ENCODE measurements at places on chromosomes 13 and 19. TPM values are rescaled to one million over a fixed set of nuclear protein-coding genes. Genes with fewer than 3 reads are reported as not detected.

The DMPK gene
- polyA plus RNA-seq: 60.7 TPM

The RGS9BP gene
- polyA plus RNA-seq: 3.0 TPM

The ZNF136 gene
- polyA plus RNA-seq: 5.3 TPM

The CGB1 gene
- 0.52 TPM for polyA plus RNA-seq

The NDUFB7 gene
- polyA plus RNA-seq: 354 TPM

DNA sequence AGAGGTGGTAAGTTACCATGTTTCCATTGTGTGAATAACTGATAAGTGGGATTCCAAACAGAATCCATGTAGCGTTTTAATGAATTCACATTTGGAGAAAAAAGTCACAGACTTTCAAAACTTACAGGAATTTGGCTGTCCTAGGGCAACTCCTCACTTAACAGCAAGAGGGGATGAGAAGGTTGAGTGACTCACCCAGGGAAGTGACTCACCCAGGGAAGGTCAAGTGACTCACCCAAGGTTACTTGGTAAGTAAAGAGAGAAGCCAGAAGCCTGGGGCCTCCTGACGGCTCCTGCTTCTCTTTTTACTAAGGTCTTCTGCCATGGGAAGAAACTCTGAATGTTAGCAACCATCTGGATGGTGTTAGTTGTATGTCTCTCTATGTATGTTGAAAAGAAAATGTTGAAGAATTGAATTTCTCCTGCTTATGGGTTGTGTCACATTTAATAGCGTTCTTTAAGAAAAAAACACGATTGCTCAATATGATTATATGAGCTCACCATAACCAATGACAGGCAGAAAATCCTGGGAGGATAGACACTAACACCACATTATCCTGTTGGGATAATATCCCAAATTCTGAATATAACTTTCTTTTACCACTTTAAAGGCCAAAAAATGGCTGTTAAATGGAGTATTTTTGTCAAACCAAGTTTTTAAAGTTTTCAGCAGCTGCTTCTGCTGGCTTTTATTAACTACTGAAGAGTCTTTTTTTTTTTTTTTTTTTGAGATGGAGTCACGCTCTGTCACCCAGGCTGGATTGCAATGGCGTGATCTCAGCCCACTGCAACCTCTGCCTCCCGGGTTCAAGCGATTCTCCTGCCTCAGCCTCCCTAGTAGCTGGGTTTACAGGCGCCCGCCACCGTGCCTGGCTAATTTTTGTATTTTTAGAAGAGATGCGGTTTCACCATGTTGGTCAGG lies 195.6 kb downstream of the GGACT start:
- H3K4me3 ChIP-seq: no peak overlapping the region
- peak overlapping the region; percentile 79 for H3K27ac ChIP-seq
- peak; percentile 89 for DNase-seq
- no peaks in the 10 kb centered on the region for H3K27me3 ChIP-seq
- H3K36me3 ChIP-seq: no peaks in the 10 kb centered on the region

GRCh38 chr13:102707467-102707866 lies 12.6 kb upstream of the METTL21C start:
- H3K27me3 ChIP-seq: no peaks in the 10 kb centered on the region
- H3K27ac ChIP-seq: no peak overlapping the region
- no peak for DNase-seq
- no peak overlapping the region for H3K4me3 ChIP-seq
- H3K36me3 ChIP-seq: no peaks in the 10 kb centered on the region

DNA sequence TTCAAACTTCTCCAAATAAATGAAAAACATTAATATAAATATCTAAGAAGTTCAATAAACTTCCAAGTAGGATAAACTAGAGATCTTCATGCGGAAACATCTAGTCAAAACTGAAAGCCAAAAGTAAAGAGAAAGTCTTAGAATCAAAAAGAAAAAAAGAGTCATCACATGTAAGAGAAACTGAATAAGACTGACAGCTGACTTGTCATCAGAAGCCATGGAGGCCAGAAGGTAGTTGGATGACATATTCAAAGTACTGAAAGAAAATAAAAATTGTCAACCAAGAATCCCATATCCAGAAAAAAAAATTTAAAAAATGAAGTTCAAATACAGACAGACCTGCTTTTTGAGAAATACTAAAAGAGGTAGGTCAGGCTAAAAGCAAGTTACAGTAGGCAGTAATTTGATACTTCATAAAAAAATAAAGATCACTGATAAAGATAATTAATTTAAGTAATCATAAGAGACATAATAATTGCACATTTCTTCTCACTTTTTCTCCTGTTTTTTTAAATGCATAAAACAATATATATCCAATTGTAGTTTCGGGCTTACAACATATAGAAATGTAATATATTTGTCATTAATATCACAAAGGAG lies 327.6 kb upstream of the PCDH9 start:
- no peak overlapping the region for H3K4me3 ChIP-seq
- no peaks in the 10 kb centered on the region for H3K27me3 ChIP-seq
- no peaks in the 10 kb centered on the region for H3K36me3 ChIP-seq
- no peak overlapping the region for H3K27ac ChIP-seq

DNA sequence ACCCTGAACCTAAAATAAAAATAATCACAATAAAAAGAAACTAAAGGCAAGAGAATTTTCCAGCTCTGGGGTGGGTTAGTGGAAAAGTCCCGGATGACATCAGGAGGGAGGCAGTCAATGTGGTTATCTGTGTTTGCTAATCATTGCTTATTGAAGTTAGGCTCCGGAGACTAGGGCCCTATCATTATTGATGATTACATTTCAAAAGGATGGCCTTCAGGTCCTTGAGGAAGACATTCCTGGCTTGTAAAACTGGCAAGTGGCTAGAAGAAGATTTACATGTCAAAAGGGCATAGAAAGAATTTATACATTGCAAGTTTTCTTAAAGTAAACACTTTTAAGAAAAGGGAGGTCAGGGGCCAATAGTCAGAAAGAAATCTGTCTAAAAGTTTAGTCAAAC lies 123.4 kb downstream of the POSTN start:
- H3K27me3 ChIP-seq: no peaks in the 10 kb centered on the region
- H3K36me3 ChIP-seq: no peaks in the 10 kb centered on the region
- no peaks in the 10 kb centered on the region for H3K4me1 ChIP-seq
- H3K4me3 ChIP-seq: no peak overlapping the region

GRCh38 chr19:27745978-27746542 lies 1466.9 kb downstream of the UQCRFS1 start:
- no peak for DNase-seq
- H3K4me3 ChIP-seq: no peak overlapping the region
- H3K27me3 ChIP-seq: no peaks in the 10 kb centered on the region
- no peaks in the 10 kb centered on the region for H3K36me3 ChIP-seq
- no peak overlapping the region for H3K27ac ChIP-seq
- H3K4me1 ChIP-seq: no peaks in the 10 kb centered on the region

DNA sequence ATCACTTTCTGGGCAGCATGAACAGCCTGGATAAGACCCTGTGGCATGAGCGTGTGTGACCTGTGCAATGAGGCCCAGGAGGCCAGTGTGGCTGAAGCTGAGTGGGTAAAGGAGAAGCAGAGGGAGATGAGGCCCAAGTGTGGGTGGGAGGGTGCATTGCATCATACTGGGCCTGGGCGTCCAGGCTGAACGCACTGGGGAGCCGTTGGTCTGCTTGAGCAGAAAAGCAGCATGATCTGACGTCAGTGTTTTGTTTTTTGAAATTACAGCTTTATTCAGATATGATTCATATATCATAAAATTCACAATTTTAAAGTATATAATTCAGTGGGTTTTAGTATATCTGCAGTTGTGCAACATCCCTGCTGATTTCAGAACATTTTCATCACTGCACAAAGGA lies 409.7 kb downstream of the HS6ST3 start:
- H3K27ac ChIP-seq: no peak overlapping the region
- DNase-seq: peak; percentile 7
- H3K36me3 ChIP-seq: no peaks in the 10 kb centered on the region
- no peaks in the 10 kb centered on the region for H3K27me3 ChIP-seq
- peaks cover 3% of the 10 kb centered on the region for H3K4me1 ChIP-seq
- no peak overlapping the region for H3K4me3 ChIP-seq

GRCh38 chr13:40478775-40479174 lies 187.7 kb downstream of the FOXO1 start:
- no peak overlapping the region for H3K4me3 ChIP-seq
- no peak for DNase-seq
- H3K27me3 ChIP-seq: no peaks in the 10 kb centered on the region

- no peaks in the 10 kb centered on the region for H3K27me3 ChIP-seq
- H3K27ac ChIP-seq: no peak overlapping the region
- no peak for DNase-seq
- H3K36me3 ChIP-seq: no peaks in the 10 kb centered on the region
- H3K4me3 ChIP-seq: no peak overlapping the region
These were observed 328.6 kb downstream of the SLITRK5 start for GRCh38 chr13:87999788-88000187.

DNA sequence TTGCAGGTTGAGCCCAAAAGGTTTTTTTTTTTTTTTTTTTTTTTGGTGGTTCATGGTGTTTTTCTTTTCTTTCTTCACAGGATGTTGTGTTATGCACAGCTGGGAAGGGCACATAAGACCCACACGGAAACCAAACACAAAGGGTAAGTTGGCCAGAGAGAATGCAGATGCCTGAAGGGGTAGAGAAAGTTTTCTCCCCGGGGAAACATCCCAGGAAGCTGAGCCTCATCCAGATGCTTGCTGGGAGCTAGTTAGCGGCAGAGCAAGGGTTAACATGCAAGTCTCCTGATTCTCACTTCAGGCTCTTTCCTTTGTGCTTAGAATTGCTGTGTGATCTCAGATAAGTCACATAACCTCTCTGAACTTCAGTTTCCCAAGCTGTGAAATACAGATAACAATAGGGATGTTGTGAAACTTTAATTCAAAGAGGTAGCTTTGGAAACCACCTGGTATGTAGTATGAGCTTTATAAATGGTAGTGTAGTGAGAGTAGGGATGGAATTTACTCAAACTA lies 3.1 kb downstream of the ADGRE1 start:
- H3K4me1 ChIP-seq: no peaks in the 10 kb centered on the region
- no peak overlapping the region for H3K27ac ChIP-seq
- H3K27me3 ChIP-seq: no peaks in the 10 kb centered on the region
- H3K4me3 ChIP-seq: no peak overlapping the region
- no peaks in the 10 kb centered on the region for H3K36me3 ChIP-seq

DNA sequence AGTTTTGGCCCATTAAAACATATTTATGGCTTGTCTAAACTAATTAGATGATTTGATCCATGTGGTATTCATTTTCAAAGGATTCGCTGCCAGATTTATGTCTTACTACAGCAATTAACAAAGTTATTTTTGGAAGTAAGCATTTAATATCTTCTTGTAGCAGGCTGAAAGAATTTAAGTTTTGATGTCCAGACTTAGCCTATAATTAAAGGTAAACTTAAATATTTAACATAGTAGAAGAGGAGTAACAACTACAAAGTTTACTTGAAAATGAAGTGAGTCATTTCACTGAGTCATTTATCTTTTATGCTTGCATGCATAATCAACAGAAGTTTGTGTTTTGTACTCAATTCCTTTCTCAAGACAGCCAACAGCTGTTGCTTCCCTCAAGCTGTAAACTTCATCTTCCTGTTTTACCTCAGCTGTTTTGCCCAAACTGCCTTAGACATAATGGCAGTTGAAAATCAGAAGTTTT lies 58.1 kb downstream of the EDNRB start:
- peaks cover 6% of the 10 kb centered on the region for H3K4me1 ChIP-seq
- no peak overlapping the region for H3K4me3 ChIP-seq

GRCh38 chr13:42492372-42492920 lies 81.5 kb upstream of the TNFSF11 start:
- no peaks in the 10 kb centered on the region for H3K27me3 ChIP-seq
- H3K4me3 ChIP-seq: no peak overlapping the region
- no peaks in the 10 kb centered on the region for H3K4me1 ChIP-seq

DNA sequence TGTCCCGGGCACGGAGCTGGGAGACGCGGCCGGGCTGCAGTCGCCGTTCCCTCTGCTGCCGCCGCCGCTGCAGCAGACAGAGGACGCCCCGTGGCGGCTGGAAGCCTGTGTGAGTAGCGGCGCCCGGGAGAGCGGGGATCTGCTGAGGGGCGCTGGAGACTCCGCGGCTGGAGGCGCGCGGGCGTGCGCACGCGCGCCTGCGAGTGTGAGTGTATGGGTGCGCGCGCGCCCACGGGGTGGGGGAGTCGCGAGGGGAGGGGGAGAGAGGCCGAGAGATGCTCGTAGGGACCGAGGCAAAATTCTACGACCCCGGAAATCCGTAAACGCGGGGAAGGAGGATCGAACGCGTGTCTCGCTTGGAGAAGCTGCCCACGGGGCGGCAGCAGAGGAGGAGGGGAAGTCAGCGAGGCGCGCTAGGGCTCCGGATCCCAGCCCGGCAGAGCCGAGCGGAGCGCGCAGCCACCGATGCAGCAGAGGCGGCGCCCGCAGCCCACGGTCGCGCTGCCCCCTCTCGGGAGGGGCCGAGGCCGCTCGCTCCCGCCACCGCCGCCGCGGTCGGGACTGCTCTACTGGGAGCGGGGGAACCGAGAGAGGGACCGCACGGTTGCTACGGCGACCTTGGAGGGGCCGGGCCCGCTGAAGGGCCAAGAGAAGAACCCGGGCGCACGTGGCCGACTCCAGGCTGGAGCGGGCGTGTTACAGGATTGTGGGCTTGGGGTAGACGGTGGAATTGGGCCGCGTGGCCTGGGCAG lies at the start of gene ENOX1:
Gene ENOX1, minus strand, starts transcription at position 207 of the 752 bp plus-strand sequence.
- H3K36me3 ChIP-seq: no peaks in the 10 kb centered on the region
- peaks cover 7% of the 10 kb centered on the region for H3K4me1 ChIP-seq
- peak within 1 kb of the TSS; percentile 57 for H3K4me3 ChIP-seq
- DNase-seq: peak; percentile 89
- peak within 1 kb of the TSS; percentile 14 for H3K27ac ChIP-seq
- peaks cover 20% of the 10 kb centered on the region for H3K27me3 ChIP-seq

DNA sequence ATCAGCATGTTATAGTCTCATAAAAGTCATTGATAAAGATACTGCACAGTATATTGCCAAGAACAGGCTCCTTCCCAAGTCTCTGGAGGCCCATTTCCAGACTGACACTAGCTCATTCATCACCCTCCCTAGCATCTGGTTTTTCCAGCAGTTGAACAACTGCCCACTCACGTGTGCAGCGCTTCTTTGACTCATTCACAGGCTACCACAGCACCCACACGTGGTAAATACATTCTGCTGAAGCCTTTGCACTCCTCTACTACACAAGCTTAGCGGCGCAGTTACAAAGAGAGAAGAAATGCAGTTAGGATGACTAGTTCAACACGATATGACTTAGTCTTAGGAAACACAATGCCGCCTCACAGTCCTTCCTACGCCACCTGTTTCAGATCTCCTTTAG lies 87.7 kb downstream of the DOCK9 start:
- H3K4me3 ChIP-seq: no peak overlapping the region
- H3K27me3 ChIP-seq: no peaks in the 10 kb centered on the region
- H3K4me1 ChIP-seq: peaks cover 12% of the 10 kb centered on the region
- no peak overlapping the region for H3K27ac ChIP-seq
- no peaks in the 10 kb centered on the region for H3K36me3 ChIP-seq

DNA sequence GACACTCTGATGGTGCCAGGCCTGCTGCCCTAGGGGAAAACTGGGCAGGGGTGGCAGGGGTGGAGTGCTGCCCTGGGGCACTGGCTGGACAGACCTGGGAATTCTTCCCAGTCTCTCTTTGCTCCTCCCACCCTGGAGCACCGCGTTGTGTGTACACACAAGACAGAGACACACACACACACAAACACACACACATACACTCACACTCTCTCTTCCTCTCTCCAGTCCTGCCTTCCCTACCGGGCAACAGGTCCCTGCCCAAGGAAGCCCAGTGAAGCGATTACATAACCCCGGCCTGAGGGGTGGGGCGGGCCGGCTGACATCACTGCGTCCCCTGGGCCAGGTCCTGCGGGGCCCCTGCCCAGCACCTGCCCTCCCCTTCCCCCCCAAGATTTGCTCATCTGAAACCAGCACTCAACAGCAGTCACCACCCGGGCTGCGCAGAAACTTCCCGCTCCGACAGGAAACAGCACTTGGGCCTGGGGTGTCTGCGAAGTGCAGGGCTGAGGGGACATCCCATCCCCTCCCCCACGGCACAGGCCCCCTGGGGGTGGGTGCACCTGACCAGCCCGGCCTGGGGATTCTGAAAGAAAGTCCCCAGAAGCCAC lies 1.2 kb downstream of the MKNK2 start:
- peak; percentile 90 for DNase-seq
- peaks cover 30% of the 10 kb centered on the region for H3K4me1 ChIP-seq
- H3K27me3 ChIP-seq: no peaks in the 10 kb centered on the region
- peak overlapping the region; percentile 91 for H3K27ac ChIP-seq
- H3K4me3 ChIP-seq: peak overlapping the region; percentile 99
